ENCODE measurements at places on chromosomes 13 and 19.

DNA sequence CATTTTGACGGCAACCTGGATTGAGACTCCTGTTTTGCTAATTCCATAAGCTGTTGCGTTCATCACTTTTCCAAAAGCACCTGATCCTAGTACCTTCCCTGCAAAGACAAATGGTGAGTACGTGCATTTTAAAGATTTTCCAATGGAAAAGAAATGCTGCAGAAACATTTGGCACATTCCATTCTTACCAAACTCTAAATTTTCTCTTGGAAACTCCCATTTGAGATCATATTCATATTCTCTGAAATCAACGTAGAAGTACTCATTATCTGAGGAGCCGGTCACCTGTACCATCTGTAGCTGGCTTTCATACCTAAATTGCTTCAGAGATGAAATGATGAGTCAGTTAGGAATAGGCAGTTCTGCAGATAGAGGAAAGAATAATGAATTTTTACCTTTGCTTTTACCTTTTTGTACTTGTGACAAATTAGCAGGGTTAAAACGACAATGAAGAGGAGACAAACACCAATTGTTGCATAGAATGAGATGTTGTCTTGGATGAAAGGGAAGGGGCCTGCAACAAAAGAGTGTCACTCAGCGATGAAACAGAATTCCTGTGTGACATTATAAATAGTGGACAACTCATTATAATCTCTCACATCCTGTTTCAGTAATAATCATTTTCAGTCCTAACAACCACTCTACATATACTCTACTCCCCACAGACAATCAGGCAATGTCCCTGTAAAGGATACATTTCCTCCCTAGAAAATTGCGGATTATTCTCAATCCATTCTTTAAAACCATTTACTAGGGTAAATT lies 45.6 kb upstream of the URAD start:
- no peak for DNase-seq

- no peak for DNase-seq
These were observed 78.8 kb downstream of the RYR1 start for GRCh38 chr19:38512277-38512676.

GRCh38 chr13:30978981-30979956 lies 46.8 kb downstream of the TEX26 start:
- DNase-seq = no peak

DNA sequence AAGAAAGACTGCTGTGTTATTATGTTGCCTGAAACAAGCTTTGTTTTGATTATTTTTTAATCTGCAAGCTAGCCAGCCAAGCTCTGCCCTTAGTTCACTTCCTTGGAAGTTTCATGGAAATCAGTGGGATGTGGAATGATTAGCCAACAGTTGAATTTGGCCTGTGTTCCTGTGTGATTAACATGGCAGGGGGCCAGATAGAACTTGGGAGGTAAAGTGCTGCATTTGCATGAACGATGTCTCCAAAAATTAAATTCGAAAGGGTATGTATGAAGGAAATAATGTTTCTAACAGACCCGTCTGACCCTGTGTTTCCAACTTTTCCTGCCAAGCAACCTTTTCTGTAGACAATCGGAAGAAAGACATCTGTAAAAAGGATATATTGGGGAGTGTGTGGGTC lies 32.2 kb downstream of the UFM1 start:
- peak; percentile 28 for DNase-seq

DNA sequence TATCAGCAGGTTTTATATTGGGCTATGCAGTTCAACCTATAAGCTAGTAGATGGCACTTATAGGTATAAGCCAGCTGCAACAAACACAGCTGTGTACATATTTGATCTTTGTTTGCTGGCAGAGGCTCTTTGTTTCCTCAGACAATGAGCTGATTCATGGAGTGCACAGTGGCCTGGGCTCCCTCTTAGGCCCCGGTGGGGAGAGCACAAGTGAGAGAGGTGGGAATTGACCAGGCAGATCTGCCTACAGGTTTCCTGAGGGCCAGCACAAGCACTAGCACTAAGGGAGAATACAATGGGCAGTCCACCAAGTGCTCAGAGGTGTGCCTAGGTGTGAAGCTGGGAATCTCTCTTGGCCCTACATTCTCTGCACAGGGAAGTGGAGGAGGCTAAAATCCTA lies 1390.7 kb downstream of the SLITRK5 start:
- DNase-seq = no peak

DNA sequence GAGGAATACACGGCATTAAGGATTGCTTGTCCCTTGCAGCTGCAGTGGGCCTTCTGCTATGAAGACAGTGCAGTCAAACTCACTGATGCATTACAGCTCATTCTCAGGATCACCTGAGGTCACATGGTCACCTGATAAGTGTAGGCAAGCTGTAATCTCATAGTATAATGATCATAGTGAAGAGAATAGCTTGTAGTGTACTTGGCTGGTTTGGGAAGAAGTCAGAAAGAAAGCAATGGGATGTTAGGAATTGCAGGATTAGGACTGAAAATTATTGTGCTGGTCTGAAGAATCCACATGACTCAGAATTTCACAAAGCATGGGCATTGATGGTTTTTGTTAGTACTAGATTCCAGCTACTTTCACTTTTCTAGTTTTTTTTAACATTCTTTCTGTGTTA lies 76.7 kb downstream of the MBNL2 start:
- DNase-seq = peak; percentile 51

DNA sequence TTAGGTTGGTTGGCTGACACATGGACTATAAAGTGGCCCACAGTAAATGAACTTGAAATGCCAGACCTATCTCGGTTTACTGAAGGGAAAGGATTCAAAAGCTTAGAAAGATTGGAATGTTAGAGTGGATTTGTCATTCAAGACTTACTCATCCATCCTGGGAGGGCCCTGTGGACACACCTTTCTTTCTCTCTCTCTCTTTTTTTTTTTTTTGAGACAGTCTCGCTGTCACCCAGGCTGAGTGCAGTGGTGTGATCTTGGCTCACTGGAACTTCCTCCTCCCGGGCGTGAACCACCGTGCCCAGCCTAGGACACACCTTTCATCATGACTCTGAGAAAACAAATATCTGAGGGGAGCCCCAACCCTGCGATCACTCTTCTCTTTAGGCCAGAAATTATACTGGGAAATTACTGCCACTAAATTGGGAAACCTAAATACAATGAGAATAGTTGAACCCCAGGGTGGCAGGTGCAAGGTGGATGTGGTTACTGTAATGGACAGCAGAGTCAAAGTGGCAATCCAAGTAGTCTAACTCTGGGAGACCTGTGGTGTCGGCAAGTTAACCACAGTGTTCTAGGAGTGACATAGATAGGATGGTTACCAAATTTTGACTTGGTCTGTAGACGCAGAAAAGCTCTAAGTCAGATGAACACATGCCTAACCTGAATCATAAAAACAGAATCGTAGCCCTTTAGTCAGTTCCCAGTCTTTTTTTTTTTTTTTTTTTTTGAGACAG lies 47.1 kb upstream of the ZMYM5 start:
- DNase-seq = peak; percentile 11

DNA sequence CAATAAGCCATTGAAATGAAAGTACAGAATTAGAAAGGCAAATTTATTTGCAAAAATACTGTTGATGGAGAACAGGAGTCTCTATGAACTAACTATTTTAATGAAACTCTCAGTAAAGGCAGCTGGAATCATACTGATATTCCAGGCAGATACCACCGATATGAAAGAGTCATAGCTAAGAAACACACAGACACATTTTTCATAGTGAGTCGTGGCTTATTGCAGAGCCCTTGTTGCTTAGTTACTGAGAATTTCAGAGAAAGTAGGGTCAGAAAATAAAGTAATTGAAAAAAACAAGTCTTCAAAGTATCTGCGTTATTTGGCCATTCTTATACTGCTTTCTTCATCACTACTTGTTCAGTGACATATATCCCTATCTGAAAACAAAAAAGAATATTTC lies 1890.9 kb downstream of the PCDH9 start:
- peak; percentile 56 for DNase-seq

DNA sequence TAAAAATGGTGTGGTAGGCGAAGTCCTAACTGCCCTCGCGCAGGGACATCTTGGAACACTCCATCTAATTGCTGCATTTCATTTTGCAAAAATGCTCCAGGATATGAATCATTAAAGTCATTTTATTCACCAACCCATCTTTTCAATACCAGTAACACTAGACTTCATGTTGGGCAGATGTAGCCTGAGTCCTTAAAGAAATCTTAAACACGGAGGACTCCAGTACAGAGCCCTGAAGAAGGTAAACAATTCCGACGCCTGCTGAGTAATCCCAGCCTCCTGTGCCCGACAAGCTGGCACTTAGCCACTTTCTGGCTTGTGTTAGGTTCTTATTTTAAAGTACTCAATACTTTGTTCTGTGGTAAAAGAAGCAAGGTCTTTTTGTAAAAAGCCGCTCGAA lies 58.0 kb upstream of the IRS2 start:
- DNase-seq = peak; percentile 58

- DNase-seq = no peak
These were observed 1.8 kb upstream of the LTBP4 start for GRCh38 chr19:40599331-40599901.

DNA sequence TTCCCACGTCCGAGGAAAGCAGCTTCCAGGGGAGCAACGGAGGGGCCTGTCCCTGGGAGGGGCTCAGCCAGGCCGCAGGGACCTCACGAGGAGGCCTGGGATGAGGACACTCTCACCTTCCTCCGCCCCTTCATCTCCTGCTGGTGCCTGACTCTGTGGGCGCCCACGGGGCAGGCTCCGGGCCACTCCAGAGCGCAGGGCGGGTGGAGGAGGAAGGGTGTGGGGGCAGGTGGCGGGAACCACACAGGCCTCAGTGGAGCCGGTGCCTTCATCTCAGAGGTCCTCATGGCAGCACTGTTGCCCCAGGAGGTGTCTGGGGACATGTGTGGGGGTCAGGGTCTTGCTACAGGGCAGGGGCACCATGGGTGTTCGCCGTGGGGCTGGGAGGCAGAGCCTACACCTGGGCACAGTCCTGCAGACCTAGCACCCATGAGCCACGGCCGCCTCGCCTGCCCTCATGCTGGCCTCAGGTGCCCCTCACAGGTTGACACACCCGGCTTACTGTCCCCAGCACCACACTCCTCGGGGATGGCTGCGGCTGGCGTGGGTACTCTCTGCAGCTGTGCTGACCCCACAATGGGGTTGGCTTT lies 10.1 kb upstream of the TMEM255B start:
- DNase-seq = no peak

GRCh38 chr13:105465251-105465650 lies 1070.2 kb downstream of the EFNB2 start:
- DNase-seq = no peak

DNA sequence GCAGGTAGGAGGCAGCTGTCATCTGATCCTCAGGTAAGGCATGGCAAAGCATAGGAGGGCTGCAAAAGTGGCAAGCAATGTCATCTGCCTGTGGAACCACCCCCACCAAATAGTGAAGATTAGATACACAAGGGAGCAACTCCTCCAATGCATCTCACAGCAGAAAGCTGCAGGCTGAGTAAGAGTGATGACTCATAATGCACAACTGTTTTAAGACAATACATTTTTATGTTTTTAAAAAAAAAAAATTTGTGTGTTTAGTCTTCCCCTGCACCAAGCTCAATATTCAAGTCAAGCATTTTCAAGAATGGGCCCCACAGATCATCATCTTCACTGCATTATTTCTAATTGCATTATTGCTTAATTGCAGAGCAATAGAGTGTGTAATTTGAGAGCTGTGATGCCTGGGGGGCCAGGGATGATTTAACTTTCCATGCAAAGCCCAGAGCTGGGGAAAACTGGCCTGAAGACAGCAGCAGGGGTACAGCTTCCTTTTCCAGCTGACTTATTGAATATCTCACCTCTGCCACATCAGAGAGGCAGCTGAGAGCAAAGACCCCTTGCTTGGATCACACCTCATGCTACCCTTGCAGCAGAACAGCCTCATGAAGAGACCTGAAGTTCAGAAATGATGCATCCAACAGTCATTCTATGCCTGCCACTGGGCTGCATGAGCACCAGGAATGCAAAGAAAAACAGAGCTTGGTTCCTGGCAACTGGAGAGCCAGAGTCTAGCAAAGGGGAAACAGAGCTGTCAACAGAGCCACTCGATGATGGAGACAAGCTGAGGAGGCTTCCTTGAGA lies 22.7 kb upstream of the POP4 start:
- DNase-seq = peak; percentile 44

DNA sequence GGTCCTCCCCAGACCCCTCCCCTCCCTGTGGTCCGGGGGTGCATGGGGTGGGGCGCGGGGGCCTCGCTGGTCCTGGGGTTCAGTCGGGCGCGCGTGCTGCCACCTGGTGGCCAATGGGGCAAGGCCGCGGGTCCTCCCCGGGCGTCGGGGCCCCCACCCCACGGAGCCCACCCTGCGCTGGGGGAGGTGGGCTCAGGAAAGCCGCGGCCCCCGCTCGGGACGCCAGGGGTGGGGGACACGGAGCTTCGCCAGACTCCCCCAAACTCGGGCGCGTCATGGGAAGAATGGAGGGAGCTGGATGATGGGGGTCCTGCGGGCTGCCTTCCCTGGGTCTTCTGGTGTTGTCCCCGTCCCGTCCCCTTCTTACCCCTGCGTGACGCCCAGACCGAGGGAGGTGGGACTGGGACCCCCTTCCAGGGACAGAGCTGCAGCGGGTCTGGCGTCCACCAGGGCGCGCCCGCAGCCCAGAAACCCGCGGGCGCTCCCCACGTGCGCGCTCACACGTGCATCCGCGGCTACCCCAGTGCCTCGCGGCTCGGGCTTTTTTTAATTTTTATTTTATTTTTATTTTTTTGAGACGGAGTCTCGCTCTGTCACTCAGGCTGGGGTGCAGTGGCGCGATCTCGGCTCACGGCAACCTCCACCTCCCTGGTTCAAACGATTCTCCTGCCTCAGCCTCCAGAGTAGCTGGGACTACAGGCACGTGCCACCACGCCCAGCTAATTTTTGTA lies 19.8 kb upstream of the TCF3 start:
- peak; percentile 22 for DNase-seq

- DNase-seq = no peak
These were observed 1.5 kb downstream of the MYPOP start for GRCh38 chr19:45900738-45901431.

DNA sequence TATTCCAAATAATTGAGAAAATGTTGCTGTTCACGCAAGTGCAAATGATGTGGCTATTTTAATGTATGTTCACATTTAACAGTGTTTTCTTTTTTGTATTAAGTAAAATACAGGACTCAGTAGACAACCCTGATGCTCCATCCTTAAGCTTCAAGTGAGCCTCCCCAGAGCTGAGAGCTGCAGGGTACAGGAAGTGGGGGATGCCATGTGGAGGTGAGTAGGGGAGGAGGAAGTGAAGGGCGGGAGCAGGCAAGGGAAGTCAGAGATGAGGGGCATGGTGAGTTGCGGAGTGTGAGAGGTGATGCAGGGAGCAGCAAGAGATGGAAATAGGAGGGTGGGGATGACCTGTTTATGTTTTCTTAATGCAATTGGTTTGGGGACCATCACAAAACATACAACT lies 711.0 kb downstream of the UQCRFS1 start:
- DNase-seq = no peak

DNA sequence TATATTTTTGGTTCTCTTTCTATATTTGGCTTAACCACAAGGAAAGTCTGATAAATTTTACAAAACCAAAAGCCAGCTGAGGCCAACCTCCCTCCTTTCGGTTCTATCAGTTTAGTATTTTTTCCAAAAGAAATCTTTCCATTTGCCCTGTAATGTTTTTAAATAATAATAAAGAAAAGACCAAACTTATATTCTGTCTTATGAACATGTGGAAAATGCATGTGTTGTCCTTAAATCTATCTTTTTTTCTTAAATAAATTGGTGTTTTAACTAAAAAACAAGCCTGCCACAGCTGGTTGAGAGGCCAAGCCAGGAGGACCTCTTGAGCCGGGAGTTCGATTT lies 113.6 kb downstream of the SACS start:
- DNase-seq = no peak
